ENCODE measurements at places on chromosomes 2 and 18.

- DNase-seq, result no peak
Observed at GRCh38 chr2:191676790-191677645, 918 bp upstream of the NABP1 start.

- no peak for DNase-seq
Observed at GRCh38 chr18:37483984-37484819, 81.4 kb downstream of the CELF4 start.

DNA sequence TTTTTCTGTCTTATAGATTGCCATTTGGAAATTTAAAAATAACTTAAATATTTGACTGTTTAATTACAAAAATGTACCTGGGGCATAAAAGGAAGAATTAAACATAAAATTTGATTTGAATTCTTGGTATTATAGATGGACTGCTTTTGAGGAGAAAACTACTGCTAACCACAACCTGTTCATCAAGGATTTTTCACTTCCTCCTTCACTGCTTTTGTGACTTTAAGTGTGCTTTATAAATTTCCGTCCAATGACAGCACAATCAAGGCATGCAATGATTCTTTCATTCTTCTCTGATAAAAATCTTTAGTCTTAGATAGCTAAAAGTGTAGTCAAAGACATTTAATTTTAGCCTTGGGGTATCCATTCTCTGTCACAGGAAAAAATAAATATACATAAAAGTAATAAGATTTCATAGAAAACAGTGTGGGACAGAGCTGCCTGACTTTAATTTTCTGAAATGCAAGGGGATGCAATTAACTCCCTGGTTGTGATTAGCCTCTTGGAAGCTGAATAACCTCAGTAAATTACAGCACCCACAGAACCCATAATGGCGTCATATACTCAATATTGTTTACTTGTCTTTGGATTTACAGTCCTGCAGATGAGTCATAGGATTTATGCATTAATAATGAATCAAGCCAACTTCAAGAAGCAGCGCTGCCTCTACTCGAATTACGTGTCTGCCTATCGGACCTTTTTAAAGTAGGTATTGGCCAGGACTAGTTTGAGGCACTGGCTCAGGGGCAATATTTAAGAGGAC lies 587.9 kb downstream of the NRXN1 start:
- DNase-seq, result no peak

GRCh38 chr2:203061346-203061745 lies 46.7 kb downstream of the NBEAL1 start:
- DNase-seq, result no peak

DNA sequence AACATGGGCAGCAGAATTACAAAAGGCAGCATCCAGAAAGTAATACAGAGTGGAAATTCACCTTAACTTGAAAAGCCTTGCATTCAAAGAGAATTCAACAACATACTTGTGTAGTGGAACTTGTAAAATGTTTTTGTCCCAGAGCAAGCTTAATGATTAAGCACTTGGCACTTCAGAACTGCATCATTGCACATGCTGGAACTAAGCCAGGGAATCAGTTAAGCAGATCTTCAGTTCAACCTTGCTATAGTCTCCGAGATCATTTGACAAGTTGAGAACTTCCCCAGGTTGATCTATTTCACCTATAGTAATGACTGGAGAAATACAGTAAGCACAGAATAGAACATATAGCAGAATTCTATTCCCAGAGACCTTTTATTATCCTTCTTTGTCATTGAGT lies 1337.2 kb upstream of the NXPH2 start:
- no peak for DNase-seq

DNA sequence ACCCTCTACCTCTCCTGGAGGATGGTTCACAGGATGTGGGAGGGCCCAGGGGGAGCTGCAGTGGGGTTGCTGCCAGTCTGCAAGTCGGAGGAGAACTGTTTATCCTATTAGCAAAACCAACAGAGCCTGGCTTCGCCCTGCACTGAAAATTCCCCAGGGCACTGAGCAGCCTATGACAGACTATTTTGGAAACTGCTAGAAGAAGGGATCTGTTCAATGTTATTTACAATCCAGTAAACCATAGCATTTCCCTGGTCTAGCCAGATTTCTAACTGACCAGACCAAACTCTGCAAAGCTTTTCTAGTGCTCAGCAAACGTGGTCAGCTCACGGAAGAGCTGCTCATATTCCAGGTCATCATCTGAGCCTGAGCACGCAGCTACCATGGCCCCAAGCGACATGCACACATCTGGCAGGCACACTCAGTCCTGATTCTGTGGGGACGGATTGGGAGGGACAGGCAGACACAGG lies 64.8 kb upstream of the PID1 start:
- DNase-seq, result no peak
